Stimulated activated CD4-positive, alpha-beta T cell treated with anti-CD3 and anti-CD28 coated beads, Interleukin-1b, Interleukin-23, amount 100 ng/mL, for 48 hours (primary cell): ENCODE measurements at places on chromosomes 16 and 17.

DNA sequence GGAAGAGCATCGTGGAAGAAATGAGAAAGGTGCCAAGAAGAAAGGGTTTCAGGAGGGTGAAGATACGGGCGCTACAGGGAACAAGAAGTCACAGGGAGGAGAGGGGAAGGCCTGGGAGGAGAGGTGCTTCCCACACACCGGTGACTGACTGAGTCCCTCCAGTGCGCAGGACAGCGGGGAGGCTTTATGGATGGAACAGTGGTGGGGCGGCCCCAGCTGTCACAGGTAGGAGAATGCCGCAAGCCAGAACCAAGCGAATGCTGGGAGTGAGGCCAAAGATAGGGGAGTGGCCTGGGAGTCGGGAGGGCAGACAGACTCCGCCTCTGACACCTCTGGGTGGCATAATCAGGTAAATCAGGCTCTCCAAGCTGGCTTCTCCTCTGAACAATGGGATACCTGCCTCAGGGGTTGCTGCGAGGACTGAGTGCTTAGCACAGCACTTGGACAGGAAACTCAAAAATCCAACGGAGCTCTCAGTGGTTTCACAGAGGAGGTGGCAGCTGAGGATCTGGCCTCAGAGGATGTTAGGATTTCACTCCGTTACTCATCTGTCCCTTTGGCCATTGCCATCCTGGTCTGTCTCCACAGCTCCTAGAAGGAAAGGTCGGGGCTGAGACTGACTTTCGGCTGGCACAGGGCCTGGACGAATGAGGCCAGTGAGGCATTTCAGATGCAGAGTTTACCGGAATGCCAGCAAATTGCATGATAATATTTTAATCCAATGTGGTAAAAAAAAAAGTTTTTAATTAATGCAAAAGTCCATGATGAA is 717 bp upstream of the CNP start:
- DNase-seq, result peak; percentile 77

- DNase-seq, result no peak
Measured at GRCh38 chr16:17160920-17161431, 309.8 kb downstream of the XYLT1 start.

- DNase-seq, result no peak
Measured at GRCh38 chr17:7557775-7558543, 591 bp upstream of the TNFSF13 start.

- no peak for DNase-seq
Measured at GRCh38 chr17:18959071-18959844, 7.3 kb downstream of the SLC5A10 start.

- no peak for DNase-seq
Measured at GRCh38 chr16:58733248-58733670, 857 bp downstream of the GOT2 start.

GRCh38 chr17:82238472-82239201 is 9.8 kb downstream of the SLC16A3 start:
- DNase-seq, result peak; percentile 74

GRCh38 chr16:28845293-28845692 is 855 bp downstream of the TUFM start:
- peak; percentile 39 for DNase-seq

- DNase-seq, result no peak
Measured at GRCh38 chr16:84608282-84608681, 9.6 kb downstream of the COTL1 start.

DNA sequence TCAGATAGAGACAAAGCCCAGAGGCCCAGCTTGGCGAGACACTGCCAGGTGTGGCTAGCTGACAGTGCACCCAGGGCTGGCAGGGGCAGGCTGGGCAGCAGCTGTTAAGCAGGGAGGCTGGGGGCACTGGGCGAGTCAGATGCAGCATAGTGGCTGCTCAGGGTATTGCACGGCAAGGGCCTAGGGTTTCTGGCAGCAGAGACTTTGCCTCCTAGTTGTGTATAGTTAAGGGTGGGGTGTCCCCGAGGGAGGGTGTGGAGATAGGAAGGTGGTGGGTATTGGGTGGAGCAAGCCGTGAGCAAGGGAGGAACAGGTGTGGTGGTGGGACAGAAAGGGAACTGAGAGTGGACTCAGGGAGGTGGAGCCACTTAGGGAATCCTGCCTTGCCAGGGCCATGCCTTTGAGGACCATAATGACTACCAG is 66.0 kb downstream of the SMPD3 start:
- DNase-seq, result peak; percentile 35

DNA sequence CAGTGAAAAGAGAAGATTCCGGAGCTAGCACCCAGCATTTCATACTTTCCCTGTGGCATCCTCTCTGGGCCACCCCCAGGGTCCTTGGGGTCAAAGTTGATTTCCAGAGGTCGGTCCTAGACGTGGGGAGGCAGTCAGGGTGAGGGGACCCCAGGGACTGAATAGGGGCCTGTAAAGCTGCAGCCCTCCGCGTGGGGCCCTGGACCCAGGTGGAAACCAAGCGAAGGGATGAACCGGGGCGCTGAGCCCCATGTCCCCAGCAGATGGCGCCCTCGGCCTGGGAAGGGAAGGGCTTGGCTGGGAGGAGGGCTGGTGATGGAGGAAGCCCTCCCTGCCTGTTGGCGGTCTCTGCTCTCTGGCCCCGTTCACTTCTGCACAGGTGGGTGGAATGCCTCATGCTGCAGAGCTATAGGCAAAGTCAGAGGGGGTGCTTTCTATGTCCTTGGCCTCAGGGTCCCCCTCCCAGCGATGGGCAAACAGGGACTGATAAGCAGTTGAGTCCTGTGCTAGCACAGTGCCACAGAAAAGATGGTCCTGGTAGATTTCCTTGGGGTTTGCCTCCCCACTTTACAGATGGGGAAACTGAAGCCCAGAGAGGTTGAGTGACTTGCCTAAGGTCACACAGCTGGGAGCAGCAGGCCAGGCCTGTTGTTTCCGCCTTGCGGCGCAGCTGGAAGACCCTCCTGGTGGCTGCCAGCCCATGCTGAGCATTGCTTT is 163.4 kb upstream of the CIBAR2 start:
- peak; percentile 65 for DNase-seq

DNA sequence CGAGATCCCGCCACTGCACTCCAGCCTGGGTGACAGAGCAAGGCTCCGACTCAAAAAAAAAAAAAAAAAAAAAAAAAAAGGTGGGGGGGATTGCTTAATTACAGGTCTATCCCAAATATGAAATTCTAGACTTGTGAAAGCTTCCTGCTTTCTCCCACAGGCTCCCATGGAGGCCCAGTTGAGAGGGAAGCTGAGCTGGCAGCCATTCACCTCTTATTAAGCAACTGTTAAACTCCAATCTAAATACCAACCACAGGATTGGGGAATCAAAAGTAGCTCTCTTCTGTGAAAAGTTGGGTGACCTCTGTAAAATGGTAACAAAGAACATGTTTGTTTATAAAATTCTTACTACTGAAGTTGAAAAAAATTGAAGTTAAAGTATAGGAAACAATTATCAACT is 45.8 kb upstream of the STAC2 start:
- no peak for DNase-seq

DNA sequence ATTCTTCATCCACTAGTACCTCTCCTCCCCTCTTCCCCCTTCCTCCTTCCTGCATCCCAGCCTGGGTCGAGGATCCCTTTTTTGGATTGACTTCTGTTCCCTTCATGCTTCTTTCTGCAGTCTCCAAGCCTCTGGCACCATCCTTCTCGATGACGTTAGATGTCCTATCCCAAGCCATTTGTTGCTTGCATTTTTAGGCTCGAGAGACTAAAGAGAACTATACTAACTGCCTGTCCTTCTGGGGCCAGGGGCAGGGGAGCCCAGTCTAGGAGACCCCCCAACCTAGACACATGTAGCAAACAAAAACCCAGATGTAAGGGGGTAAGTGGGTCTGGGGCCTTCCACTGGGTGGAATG is 23.9 kb downstream of the UNK start:
- no peak for DNase-seq

GRCh38 chr16:57725554-57725953 is 10.0 kb upstream of the KATNB1 start:
- DNase-seq, result no peak

GRCh38 chr16:69568676-69569075 is 2.9 kb downstream of the NFAT5 start:
- no peak for DNase-seq

GRCh38 chr17:41416479-41416878 is 7.9 kb downstream of the KRT37 start:
- DNase-seq, result no peak

DNA sequence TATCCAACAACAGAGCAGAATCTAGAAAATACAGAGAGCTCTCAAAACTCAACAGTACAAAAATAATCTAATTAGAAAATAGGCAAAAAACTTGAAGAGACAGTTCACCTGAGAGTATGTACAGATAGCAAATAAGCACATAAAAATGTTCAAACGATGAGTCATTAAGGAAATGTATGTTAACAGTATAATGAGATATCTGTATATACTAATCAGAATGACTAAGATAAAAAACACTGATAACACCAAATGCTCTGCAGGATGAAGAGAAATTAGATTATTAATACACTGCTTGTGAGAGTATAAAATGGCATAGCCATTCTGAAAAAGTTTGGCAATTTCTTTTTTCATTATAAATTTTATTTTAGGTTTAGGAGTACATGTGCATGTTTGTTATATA is 1307.6 kb upstream of the GOT2 start:
- DNase-seq, result no peak

DNA sequence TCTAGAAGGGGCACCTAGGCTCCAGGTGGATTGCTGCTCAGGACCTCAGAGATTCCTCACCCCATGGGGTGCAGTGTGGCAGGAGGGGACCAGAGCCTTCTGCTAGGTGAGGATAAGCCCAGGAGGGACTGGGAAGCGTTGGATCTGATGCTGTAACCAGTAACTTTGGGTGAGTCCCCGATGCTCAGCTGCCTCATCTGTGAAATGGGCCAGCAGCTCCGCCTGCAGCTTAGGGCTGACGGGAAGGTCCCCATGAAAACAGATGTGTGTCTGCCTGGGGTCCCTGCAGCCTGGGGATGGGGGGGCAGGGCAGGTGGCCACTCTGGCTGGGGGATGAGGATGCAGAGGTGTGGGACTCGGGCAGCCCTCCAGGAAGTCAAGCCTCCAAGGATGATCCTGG is 2.7 kb upstream of the CASKIN1 start:
- DNase-seq, result no peak

DNA sequence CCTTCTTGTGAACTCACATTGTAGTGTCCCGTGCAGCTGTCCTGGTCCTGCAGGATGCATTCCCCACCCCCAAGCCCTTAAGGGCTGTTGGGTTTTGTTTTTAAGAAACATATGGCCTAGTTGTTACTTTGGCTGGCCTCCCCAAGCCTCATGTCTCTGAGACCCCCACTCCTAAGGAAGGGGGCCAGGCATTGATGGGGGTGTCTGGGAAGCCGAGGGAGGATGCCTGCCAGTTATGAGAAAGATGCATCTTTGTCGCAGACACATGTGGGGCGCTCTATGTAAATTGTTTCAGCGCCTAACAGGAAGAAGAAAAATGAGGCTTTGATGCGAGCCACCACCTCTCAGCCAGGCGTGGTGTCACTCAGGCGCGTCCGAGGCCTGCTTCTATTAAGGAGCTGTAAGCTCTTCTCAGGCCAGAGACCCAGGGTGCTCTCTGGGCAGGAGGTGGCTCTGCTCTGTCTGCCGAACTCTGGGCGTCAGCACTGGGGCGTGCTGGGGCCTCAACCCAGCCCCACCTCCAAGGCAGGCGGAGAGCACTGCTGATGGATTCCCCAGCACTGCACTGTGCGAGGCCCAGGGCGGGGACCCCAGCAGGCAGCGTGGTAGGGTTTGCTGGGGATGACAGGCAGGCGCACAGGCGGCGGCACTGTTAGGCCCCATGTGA is 70.6 kb downstream of the SREBF1 start:
- DNase-seq, result no peak
